ENCODE measurements at places on chromosomes 4 and X. TPM values are rescaled to one million over a fixed set of nuclear protein-coding genes. Genes with fewer than 3 reads are reported as not detected.
A peak's percentile ranks its signal among the peaks of the same experiment; 100 is the strongest.

CCNB3 gene
- total RNA-seq = 0.39 TPM

DNA sequence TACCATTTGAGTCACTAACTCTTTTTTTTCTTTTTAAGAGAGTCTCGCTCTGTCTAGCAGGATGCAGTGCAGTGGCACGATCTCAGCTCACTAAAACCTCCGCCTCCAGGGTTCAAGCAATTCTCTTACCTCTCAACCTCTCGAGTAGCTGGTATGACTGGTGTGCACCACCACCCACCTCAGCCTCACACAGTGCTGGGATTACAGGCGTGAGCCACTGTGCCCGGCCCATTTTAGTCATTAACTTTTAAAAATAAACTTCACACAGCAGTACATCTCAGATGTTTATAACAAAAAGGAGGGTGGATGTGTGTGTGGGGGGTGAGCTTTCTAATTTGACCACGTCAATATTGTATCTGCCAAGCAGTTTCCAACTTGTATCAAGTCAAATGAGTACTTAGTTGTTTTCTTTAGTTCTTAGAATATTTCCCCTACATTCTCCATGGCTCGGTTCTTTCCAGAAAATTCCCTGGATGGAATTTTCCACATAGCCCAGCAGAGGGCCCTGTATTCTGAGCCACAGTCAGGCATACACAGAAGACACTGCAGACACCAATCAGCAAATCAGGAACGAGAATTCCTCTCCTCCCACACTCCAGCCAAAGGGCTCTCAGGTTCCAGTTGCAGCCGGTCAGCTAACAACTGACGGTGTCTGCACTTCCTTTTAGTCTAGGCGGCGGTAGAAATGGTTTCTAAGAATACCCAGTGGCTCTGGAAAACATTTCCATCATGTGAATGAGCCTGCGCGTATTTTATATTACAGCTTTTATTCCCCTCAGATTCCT is 20.1 kb upstream of the ARAF start:
- DNase-seq = peak; percentile 85

COMMD8 gene
- 13.8 TPM for total RNA-seq

GRCh38 chr4:145679520-145679919 is 426 bp upstream of the C4orf51 start:
- DNase-seq = no peak

GRCh38 chr4:10524196-10524833 is 67.1 kb upstream of the ZNF518B start:
- no peak for DNase-seq

PAGE3 gene
- not detected for total RNA-seq

RENBP gene
- total RNA-seq = 5.0 TPM

IGBP1 gene
- 59.1 TPM for total RNA-seq

- DNase-seq = no peak
These were observed 188.9 kb upstream of the EOLA2 start for GRCh38 chrX:150127216-150127615.

- DNase-seq = no peak
These were observed 40.2 kb downstream of the SH3KBP1 start for GRCh38 chrX:19846995-19847790.

LIN54 gene
- 14.0 TPM for total RNA-seq

THOC2 gene
- total RNA-seq = 118 TPM

GRCh38 chr4:70360460-70360859 is at the start of gene SMR3A:
Gene SMR3A, plus strand, starts transcription at chr4:70360760. Its CDS starts 1,356 bp downstream, at chr4:70362116.
- DNase-seq = no peak

GABRG1 gene
- total RNA-seq = under 0.01 TPM

SLC2A9 gene
- 5.0 TPM for total RNA-seq

- no peak for DNase-seq
These were observed 400.2 kb downstream of the MID1IP1 start for GRCh38 chrX:39201305-39201990.

KLHL4 gene
- total RNA-seq = 3.2 TPM

DNA sequence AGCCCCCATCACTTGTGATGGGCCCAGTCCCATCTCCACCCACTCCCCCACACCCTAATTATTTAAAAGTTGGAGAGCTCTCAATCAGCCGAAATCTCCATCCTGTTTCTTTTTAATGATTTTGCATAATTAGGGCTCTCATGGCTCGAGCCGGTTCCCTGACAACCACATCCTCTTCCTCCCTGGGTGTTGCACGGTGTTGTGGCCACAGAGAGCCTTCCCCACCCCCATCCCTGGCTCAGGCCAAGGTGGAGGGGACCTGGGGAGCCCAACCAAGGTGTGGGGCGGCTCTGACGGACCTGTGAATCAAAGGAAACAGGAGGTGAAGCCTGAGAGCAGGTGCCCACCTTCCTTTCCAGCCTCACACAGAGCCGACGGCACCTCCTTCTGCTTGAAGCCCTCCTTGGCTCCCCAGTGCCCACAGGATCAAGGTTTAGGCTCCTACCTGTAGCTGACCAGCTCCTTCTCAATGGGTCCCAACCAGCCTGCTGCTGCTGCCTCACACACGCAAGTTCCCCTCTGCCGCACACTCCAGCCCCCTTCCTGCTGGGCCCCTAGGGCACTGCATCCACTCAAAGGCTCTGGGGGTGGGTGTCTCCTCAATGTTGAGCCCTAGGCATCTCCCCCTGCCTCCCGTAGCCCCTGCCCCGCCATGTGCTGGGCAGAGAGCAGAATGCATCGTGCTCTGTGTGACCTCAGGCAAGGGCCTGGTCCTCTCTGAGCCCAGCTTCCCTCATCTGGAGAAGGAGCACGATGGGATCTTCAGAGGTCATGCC is 68.7 kb downstream of the WFS1 start:
- DNase-seq = no peak

GRCh38 chr4:155592938-155593297 is 73.7 kb upstream of the GUCY1A1 start:
- DNase-seq = peak; percentile 95

PNMA6A gene
- 2.8 TPM for total RNA-seq

DNA sequence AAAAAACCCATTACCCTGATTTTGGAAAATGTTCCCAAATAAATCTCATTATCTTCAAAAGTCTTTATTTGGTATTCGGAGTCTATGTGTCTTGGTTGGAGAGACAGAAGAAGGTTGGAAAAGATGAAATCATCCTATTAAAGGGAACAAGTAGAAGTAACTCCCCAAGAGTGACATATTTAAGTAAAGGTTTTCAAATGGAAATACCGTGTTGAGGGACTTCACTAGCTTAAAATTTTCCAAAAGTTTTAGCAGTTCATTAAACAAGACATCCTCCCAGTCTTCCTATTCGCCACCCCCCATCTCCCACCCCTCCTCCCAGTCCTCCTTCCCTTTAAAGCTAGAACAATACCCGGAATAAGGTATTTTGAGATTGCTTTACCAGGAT is 62.7 kb upstream of the CCDC160 start:
- no peak for DNase-seq

ALAS2 gene
- total RNA-seq = 164 TPM

DNA sequence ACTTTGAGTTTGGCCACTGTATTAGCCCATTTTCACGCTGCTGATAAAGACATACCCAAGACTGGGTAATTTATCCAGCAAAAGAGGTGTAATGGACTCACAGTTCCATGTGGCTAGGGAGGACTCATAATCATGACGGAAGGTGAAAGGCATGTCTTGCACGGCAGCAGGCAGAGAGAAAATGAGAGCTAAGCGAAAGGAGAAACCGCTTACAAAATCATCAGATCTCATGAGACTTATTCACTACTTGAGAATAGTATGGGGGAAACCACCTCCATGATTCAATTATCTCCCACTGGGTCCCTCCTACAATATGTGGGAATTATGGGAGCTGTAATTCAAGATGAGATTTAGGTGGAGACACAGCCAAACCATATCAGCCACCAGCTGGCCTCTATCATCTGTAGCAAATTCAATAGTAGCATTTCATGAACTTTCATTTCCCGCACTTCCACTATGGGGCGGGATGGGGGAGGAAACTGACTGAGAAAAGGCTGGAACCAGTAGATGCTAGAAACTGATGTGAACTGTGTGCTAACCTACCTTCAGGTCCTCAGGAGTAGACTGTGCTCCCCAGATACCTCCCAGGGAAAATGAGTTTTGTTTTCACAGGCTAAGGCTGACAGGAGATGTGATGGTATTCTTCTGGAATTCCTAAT is 35.3 kb upstream of the LGI2 start:
- no peak for DNase-seq

DNA sequence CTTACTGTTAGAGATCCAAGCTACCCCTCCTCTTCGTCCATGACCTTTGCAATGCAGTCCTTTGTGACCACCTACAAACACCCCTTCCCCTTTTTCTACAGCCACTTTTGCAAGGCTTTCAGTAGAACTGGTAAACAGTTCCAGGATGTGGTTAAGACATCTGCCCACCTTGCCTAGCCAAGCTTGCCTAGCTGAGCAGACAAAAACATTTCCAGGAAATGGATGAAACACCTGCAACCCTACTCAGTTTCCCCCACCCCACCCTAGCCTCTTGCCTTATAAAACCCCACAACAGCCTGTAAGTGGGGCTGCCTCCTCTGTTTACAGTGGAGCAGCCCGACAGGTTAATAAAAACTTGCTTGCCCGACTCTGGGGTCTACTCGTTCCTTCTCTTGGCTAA is 133.8 kb downstream of the ZC4H2 start:
- no peak for DNase-seq

DNA sequence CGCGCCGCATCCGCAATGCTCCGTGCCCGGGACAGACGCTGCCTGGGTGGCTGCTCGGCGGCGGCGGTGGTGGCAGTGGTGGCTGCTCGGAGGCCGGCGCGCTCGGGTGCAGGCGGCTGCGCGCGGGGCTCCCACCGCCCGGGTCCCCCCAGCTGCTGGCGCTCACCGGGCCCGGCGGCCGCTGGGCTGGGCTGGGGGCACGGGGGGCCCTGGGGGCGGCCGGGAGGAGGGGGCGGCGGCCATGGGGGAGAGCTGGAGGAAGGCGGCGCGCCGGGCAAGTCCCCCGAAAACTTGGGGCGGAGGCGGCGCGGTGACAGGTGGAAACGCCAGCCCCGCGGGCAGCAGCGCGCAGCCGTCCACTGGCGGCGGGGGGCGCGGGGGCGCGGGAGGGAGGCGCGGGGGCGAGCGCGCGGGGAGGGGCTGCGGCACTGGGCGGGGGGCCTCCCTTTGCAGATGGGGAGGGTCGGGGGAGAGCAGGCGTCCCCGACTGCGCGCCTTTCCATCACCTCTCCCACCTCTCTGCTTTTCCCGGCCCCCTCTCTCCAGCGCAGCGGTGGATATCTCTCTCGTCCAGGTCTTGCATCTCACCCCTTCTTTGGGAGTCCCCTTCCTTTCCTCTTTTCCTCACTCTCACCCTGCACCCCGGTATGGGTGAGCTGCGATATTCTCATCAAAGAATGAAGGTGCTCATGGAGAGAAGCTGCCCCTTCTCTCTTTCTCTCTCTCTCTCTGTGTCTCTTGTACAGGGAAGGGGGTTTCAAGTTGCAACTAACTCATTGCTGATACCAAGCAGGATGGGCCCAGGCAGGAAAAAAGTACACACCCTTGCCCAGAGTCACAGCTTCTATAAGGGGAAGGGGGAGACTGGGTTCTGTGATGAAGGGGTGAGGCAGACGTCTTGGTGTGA is 83.7 kb upstream of the DHRSX start:
- DNase-seq = no peak

- no peak for DNase-seq
These were observed 154.9 kb downstream of the PJA1 start for GRCh38 chrX:69010339-69010738.

Data from skin of body (tissue), 3 donors.